ENCODE measurements at places on chromosomes 5 and 9.

GRCh38 chr9:111957856-111958631, 61.4 kb downstream of the UGCG start:
- DNase-seq = no peak

DNA sequence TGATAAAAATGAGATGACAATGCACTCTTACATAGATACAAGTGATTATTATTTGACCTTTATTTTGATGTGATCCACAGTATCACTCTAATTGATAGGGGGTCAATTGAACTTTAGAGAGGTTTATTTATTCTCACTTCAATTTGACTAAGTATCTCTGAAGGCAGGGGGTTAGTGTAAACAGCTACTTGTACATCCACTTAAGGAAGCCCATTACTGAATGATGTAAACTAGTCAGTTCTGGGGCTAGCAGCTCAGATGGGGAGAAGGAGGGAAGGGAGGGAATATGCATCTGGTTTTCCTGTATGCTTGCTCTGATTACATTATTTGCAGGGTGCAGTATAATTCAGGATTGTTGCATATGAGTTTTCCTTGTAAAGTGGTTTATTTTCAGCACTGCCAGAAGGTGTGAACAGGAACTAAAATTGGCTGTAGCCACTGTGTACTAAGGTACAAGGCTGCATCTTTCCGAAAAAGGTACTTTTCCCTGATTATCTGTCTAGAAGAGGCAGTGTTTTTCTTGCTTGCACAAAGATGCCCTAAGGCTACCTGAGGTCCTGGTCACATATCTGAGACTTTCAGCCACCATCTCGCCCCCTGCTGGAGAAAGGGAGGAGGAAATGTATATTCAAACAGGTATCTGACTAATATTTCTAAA, 51.2 kb downstream of the MRPS27 start:
- peak; percentile 1 for DNase-seq

DNA sequence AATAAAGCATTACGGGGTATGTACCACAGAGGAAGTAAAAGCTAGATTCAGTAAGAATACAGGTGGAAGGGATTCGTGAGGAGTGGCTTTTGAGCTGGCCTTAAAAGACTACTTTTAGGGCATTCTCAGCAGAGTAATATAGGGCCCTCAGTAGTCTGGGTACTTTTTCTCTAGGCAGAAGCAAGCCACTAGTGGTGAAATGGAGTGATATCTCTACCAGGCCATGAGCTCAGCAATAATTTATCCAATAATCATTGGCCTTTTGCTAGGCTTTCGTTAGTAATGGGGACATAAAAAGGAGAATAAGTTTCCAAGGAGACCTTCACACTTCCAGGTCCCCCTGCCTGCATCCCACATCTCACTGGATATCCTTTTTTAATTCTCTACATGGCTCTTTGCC, 1.7 kb downstream of the POLR3G start:
- no peak for DNase-seq

DNA sequence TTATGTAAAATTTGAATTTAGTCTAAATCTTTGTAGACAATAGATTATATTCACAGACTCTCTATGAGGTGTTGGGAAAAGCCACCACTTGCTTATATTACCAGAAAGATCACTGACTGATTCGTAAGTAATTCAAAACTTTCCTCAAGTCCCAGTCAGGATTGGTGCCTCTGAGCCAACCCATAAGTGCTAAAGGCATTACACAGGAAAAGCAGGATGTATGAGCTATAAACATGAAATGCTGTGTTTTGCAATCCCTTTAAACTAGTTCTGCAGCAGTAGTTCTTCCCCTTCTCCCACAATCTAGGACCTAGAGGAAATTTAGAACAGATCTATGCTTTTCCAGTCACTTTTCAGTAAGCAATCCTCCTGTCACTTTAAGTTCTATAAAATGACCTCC, 48.0 kb downstream of the SHLD3 start:
- DNase-seq = no peak
